ENCODE measurements at places on chromosomes 3 and 15.

GRCh38 chr3:134619884-134620445, 30.9 kb downstream of the KY start:
- DNase-seq, result no peak

GRCh38 chr15:63899193-63899592, 65.4 kb upstream of the HERC1 start:
- DNase-seq, result no peak

DNA sequence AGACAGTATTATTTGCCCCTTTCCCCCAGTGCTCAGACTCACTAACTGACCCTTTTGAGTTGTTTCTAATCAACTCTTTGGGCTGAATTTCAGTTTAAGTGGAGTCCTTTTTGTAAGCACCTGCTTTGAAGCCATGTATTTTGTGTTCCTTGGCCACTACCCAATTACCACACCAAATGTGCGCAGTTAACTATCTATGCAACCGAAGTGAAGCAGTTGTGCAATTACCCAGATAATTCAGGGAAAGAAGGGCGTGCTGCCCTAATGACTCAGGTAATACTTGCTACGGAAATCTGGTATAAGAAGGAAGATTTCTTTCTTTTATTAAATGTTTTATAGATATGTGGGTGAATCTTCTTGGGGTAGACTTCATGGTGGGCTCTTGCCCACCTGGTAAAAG, 371.9 kb upstream of the TBL1XR1 start:
- no peak for DNase-seq

- no peak for DNase-seq
Observed at GRCh38 chr15:90043530-90044010, 42.4 kb downstream of the ZNF710 start.

DNA sequence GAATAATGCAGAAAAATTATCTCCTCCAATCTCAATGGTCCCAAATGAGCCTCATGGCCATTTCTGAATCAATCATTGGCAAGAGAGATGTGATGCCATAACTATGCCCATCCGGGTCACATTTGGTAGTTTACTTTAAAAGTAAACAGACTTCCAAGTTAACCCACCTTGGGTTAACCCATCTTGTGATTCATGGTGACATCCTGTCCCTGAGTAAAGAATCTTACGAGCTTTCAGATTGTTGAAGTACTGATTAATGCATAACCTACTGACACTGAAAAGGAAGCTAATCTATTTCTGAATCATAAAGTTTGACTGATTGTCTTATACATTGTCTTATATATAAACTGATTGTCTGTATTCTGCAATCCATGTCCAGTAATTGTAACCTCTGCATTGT, 467.2 kb upstream of the AGTR1 start:
- DNase-seq, result no peak

GRCh38 chr15:64026591-64026990, 19.7 kb downstream of the DAPK2 start:
- DNase-seq, result no peak

DNA sequence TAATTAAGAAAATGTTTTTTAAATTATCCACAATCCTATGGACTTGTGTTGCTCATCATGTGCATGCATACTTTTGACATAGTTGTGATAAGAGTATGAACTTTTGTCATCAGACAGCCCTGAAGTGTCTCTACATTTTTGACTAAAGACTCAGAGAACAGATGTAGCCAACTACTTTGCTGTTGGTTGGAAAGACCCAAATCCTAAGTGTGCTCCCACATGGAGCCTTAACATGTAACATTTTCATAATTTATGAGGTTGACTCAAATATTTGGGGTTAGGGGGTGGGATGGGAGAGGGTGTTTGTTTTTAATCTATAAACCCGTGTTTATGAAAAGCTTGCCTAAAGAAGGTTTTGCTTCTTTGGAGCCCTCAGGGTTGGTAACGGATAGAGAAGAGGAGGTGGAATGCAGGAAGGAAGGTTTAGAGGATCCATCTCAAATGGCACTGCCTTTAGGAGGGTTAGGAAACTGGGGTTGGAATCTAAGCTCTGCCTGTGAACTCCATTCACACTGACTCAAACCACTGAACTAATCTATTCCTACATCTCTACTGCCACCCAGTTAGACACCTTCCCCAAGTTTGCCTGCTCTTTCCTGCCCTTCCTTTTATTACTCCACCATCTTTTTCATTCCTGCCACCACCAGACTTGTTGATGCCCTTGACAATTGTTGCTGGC, 3.7 kb downstream of the BOC start:
- no peak for DNase-seq

Data from activated naive CD8-positive, alpha-beta T cell treated with anti-CD3 and anti-CD28 coated beads, Interleukin-2, amount 50 U/mL, for 24 hours (primary cell).